ENCODE measurements at places on chromosomes 3 and 15.

DNA sequence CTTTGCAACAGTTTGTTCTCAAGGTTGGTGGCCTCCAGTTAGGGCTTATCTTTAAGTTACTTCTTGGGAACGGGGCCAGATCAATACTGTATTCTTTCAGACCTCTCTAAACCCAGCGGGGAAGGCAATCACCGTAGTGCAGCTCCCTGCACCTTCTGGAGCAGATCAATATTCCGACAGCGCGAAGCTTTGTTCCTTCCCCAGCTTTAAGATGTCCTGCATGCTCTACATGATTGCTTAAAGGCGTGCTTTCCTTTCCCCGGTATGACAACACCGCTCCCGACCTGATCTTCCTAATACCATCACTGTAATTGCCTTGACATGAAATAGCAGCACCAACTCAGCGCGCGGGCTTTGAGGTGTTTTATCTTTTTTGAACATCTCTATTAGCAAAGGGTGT, 755.2 kb downstream of the NR2F2 start:
- no peak for DNase-seq

- no peak for DNase-seq
These were observed 178.0 kb downstream of the PLCL2 start for GRCh38 chr3:17062736-17063135.

- DNase-seq = no peak
These were observed 13.8 kb downstream of the THSD4 start for GRCh38 chr15:71128939-71129562.

DNA sequence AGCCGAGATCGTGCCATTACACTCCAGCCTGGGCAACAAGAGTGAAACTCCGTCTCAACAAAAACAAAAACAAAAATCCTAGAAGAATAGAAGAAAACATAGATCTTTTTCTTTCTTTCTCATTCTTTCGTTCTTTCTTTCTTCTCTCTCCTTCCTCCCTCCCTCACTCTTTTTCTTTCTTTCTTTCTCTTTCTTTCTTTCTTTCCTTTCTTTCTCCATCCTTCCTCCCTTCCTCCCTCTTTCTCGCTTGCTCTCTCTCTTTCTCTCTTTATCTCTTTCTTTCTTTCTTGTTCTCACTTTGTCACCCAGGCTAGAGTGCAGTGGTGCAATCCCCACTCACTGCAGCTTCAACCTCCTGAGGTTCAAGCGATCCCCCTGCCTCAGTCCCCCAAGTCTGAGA, 33.8 kb upstream of the MUC4 start:
- DNase-seq = no peak

DNA sequence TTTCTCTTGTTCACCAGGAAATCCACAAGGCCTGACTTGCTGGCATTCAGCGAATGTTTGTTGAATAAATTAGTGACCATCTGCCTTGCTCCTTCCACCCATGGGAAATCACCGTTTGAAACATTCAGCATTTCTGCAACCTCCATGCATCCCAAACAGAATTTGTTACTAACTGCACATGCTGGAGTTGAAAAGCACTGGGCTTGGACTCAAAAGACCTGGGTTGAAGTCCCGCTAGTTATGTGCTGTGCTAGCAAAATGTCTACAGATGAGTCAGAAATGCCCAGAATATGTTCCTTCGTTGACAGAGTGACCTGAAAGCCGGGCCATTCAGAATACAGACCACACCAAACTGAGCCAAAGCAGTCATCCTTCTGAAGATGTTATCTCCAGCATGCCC, 144.6 kb downstream of the ALDH1A2 start:
- DNase-seq = no peak

DNA sequence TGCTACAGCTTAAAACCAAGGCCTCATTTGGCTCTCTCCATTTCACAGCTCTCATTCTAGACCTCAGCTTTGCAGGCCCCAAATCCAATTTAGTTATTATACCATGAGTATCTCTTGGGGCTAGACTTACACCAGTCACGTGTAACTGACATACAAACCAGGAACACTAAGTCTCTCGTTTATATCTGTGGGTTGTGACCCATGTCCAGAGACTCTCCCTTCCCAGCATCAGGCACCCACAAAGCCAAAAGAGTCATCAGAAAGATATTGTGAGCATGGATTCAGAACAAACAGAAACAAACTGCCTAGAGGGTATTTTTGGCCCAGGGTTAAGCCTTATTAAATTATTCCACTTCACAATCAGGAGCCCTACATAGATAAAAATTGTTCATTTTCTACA, 5.6 kb upstream of the CCDC13 start:
- DNase-seq = no peak

- no peak for DNase-seq
These were observed 871.9 kb downstream of the GBE1 start for GRCh38 chr3:80889535-80889934.

GRCh38 chr15:68829068-68829467, 8.4 kb upstream of the ANP32A start:
- DNase-seq = peak; percentile 47

GRCh38 chr3:65672871-65673815, 365.6 kb downstream of the MAGI1 start:
- DNase-seq = peak; percentile 58

- no peak for DNase-seq
These were observed 600 bp downstream of the FBXO45 start for GRCh38 chr3:196569003-196569516.

DNA sequence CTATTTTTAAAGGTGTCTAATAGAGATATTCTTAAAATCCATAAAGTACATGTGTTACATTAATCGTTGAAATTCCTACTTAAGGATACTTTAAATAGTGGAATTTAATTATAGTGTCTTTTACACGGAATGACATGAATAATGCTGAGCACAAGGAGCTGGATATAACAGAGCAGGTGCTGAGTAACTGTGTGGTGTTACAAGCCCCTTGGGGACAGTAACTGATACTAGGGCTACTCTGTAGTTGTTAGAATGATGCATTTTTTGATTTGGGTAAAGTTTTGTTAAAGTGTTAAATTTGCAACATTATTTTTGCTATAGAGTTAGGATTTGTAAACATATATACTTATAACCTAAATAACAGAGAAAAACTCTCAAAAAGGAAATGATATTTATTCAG, 1496.1 kb downstream of the OTOL1 start:
- DNase-seq = no peak

DNA sequence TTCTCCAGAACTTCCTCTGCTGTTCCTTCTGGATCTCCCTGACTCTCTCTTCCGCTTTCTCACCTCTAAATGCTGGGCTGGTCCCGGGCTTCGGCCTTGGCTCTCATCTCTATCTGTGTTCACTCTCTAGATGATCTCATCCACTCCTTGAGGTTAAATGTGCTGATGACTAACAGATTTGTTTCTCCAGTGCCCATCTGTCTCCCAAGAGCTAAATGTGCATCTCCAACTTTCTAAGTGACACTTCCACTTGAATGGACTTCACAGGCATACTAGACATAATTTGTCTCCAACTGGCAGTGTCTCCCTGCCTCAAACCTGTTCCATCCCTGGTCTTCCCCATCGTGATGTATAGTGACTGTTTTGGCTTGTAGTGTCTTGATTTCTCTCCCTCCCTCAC, 95.3 kb downstream of the ITPR1 start:
- no peak for DNase-seq

DNA sequence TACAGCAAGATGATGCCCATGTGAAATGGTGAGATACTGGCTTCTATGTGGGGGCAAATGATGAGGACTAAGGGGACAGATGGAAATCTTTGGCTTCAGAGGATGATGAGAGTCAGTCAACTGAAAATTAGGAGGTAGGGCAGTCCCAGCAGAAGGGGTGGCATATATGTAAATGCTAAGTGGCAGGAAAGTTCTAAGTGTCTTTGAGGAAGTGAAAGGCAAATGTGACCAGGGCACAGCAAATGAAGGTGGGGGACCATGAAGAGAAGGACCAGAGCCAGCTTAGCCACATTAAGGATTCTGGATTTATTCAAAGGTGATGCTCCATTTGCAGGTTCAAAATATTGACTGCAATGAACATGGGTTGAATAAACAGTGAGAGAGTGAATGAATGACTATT, 29.2 kb upstream of the LIMD1 start:
- no peak for DNase-seq

GRCh38 chr3:133965906-133966305, 63.8 kb downstream of the SLCO2A1 start:
- DNase-seq = no peak

- DNase-seq = no peak
These were observed 74.9 kb upstream of the MFGE8 start for GRCh38 chr15:88987934-88988671.

- DNase-seq = peak; percentile 76
These were observed 83.6 kb upstream of the XCR1 start for GRCh38 chr3:46110701-46111493.

DNA sequence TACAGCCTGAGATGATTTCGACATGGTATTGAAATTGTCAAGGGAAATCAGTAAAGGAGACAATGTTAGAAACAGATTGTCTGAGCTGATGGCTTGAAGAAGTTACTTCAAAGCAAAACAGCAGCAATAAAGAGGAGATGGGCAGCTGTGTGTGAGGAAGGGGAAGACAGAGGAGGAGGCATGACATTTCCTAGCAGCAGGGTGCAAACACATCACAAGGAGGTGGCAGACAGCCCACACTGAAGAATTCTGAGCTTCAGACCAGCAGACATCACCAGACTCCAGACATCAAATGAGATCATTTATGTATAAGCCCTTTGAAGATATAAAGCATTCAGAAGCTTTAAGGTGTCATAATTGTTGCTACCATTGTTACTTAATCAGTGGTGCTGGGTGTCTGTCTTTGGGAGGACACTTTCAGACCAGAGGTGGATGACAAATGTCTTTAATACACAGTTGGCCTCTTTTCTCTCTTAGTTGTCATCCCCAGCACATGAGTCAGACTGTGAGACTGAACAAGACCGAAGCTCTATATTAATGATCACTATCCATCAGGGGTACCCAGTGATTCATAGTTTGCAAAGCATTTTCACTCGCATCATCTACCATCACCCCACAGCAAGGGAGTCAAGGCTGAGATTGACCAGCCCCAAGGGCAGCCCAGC, 203.9 kb downstream of the MINAR1 start:
- no peak for DNase-seq

DNA sequence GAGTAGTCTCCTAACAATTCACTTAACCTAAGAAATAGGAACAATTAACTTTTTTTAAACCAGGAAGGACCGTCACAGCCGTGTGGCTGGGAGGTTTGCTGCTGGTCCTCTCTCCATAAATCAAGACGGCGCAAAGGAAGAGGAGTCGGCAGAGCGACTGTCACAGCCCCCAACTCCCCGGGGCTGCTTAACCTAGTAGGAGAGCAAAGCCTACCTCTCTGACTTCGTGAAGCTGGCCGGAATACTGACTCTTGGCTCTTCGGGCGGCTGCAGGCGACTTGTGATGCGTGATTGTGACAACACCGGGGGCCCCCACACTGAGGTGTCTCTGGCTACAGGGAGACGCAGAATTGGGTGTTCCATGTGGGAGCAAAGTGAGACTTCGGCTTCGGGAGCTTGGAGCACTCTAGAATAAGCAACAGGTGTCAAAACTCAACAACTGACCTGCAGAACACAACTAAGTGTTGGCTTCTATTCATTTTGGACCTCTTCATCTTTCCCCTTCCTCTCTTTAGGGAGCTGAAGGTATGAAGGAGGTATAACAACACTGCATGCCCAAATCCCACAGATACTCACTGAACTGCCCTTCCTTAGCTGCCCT, 151.1 kb downstream of the OSBPL10 start:
- no peak for DNase-seq

- no peak for DNase-seq
These were observed 139.4 kb upstream of the PFN2 start for GRCh38 chr3:150110097-150110496.

GRCh38 chr15:38080651-38081275, 146.3 kb downstream of the TMCO5A start:
- DNase-seq = no peak

DNA sequence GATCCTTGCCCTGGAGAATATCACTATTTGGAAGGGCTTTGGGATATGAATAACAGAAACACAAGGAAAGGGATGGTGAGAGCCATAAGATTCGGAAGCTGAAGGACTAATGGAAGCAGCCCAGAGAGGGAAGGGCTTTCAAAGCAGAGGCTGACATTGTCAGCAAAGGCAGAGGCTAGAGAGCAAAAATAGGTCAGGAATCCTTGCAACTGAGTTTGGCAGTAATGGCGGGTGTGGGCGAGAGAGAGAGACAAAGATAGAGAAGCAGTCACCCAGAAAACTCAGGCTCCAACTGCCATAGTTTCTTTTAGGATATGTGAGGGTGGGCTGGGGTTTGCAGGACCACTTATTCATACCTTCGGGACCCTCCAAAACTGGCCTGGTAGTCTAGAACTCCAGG, 248.6 kb downstream of the OPA1 start:
- DNase-seq = no peak

GRCh38 chr15:78073046-78073787, 4.3 kb downstream of the TBC1D2B start:
- DNase-seq = no peak

DNA sequence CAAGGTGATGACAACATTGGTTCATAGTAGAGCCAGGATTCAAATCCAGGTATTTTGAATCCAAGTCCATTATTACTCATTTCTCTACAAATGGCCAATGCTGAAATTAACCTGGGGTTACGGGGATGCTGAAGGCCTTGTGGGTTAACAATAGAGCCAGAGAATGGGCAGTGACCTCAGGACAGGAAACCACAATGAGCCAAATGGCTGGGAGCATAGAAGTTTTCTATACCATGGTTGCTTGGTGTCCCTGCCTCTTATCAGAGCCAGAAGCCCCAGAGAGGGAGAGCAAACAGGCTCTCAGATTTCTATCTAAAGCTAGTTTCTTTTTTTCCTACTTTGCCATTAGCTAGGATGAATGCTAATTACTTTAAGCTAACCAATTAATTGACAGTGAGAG, 82.3 kb downstream of the TNIK start:
- no peak for DNase-seq

DNA sequence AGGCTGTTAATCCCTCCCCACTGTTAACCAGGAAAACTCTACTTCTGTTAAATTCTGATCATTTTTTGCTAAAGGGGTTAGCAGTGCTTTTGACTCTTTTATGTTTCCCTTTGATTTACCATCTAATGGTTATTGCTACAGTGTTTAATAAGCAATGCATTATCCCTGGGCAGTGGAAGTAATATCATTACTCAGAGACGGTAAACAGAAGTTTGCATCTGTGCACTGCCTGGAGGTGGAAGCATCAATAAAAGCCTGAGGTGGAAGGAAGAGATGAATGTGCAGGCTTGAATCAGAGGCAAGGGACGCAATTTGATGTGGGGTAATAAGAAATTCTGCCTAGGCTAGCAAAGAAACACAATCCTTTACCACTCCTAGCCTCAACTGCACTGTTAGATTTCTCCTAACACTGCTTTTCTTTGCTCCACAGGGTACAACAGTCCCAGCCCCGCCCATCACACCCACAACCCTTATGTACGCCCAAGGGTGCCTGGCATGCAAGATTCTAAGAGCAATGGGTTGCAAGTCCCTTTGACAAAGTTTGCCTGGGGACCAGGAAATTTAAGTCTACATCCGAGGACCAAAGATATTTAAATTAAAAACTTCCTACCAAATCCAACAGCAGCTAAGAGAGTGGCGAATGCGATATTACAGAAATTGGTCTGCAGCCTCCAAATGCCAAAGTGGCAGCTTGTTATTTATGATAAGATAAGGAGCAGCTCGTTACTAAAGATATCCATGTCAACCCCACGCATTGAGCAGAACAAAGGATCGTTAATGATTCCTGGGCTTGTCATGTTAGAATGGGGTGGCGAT, 261.4 kb downstream of the FHIT start:
- DNase-seq = no peak

All from upper lobe of left lung (tissue), 6 donors.